Trophoblast cell (in vitro differentiated cells and primary cell): ENCODE measurements at places on chromosomes 7 and 10.
A peak's percentile ranks its signal among the peaks of the same experiment; 100 is the strongest.

DNA sequence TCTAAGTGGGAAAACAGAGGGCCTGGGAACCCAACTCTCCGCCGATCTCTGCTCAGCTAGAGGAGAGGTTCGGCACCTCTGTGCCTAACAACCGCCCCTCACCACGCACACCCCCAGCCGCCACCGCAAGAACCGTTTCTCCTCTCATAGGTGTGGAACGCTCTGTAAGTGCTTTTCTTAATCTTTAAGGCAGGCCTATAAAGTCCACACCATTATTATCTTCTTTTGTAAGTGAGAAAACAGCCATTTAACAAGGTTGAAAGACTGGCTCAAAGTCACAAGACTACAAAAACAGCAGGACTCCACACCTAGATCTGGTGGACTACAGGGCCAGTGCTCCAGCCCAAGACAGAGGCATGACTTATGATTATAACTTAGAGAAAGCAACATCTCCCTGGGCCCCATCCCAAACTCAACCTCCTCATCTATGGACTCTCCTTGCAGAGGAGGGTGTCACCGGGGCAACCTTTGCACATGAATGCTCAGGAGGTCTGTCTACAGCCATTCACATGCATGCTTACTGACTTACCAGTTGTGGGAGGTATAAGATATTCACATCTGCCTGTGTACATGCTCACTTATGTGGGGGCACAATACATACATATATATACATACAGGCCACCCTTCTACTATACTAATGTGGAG, 7.9 kb upstream of the NKX2-3 start:
- DNase-seq, result no peak

DNA sequence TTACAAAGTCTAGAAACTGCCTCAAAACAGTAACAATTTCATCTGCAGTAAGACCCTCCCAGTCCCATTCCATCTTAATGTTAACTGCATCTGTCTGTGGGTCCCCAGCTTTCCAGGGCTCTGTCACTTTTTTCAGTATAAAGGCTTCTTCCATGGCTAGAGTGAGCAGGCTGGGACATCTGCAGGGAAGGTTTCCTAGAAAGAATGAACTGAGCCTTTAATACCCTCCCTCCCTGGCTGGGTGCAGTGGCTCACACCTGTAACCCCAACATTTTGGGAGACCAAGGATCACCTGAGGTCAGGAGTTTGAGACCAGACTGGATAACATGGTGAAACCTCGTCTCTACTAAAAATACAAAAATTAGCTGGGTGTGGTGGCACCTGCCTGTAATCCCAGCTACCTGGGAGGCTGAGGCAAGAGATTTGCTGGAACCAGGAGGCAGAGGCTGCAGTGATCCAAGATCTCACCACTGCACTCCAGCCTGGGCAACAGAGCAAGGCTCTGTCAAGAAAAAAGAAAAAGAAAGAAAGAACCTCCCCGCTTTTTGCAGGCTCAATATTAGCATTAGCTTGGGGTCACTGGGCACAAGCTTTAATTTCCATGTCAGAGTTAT, 3.4 kb downstream of the ERV3-1 start:
- no peak for DNase-seq

- DNase-seq, result no peak
Measured at GRCh38 chr10:18449611-18450026, 201.8 kb downstream of the NSUN6 start.

GRCh38 chr7:63042730-63043511, 955.7 kb upstream of the ZNF722 start:
- no peak for DNase-seq

DNA sequence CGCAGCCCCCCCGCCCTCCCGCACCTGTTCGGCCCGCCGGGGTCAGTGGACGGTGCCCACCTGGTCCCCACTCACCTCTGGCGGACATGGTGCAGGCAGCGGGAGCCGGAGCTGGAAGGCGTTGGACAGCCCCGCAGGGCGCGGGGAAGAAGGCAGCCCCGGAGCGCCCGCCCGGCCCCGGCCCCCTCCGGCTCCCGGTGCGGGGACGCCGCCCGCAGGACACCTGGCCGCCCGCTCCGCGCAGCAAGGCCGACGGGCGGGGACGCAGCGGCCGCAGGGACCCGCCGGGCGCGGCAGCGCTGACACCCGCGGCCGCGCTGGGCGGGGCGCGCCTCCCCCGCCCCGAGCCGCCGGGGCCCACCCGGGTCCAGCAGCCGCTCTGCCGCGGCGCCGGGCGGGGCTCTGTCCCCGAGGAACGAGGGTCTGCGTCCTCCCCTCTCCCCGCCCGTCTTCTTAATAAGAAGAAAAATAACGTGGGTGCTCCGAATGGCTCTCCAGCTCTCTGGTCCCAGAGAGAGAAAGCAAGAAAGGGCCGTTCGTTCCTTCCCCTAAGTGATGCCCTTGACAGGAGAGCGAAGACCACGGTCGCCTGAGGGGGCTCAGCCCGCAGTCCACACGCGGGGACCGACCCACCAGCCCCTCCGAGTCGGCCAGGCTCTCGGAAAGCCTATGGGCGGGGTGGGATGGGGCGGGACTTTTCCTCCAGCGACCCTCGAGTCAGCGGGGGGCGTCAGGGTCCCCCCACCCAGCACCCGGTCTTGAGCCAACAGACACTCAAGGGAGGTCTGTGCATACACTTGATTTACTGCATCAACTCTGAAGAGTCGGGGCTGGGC, 53.4 kb upstream of the FHIP2A start:
- DNase-seq, result peak; percentile 38

GRCh38 chr10:11879387-11880094, 56.4 kb downstream of the PROSER2 start:
- no peak for DNase-seq

DNA sequence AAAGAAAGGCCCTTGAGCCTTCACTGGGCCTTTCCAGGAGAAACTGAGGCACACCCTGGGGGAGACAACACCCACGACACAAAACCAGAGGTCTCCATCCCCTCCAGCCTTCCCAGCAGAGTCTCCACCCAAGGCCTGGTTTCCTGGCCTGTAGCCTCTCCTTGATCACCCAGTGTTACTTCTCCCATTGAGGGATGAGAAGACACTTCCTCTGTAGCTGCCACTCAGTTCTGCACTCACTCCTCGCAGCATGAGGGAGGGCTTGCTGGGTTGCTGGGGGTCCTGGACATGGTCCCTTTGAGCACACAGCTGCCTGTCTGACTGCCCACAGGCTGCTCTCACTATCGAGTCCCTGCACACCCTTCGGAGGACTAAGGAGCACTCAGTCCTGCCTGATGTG, 438.1 kb upstream of the FOXK1 start:
- DNase-seq, result no peak
